ENCODE measurements at places on chromosomes 4 and X.
A peak's percentile ranks its signal among the peaks of the same experiment; 100 is the strongest.

GRCh38 chr4:72977936-72978485, 91.5 kb downstream of the COX18 start:
- no peak for DNase-seq

- DNase-seq, result no peak
Measured at GRCh38 chr4:185018834-185019455, 655 bp downstream of the HELT start.

DNA sequence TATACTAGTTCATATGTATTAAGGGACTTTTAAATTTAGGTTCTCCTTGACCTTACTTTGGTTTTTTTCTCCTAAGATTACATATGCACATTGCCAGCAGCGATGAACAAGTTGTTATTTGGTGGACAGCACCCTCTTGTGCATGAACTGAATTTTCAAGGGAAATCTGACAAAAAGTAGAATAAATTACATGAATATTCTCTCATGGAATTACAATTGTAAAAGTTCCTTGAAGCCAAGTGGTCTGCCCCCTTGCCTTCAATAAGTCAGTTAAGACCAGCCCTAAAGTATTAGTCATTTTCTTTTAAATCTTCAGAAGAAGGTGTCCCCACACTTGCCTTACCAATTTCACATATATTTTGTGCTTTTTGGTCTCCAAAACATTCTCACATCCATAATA, 30.7 kb upstream of the SMARCA5 start:
- DNase-seq, result peak; percentile 20

DNA sequence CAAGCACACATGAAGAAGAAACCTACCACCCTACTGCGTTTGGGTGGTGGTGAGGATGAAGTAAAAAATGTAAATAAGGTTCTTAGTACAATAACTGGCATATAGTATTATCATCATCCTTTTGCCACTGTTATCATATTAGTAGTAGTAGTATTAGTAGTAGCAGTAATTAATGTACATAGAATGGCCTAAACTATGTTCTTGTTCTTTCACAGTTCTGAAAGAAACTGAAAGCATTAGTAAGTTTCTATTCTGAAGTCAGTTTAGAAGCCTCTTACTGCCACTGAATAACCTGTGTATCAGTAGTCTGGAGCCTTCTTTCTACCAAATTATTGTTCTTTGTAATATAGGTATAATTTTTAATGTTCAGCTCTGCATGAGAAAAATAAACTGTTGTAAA, 21.0 kb downstream of the COL4A6 start:
- no peak for DNase-seq

GRCh38 chr4:119207051-119207450, 5.5 kb upstream of the USP53 start:
- DNase-seq, result no peak

- peak; percentile 35 for DNase-seq
Measured at GRCh38 chr4:153620352-153620751, 63.7 kb upstream of the TLR2 start.

- DNase-seq, result no peak
Measured at GRCh38 chr4:143287572-143287923, 49.1 kb upstream of the GAB1 start.

- DNase-seq, result no peak
Measured at GRCh38 chr4:38921151-38921550, 53.5 kb downstream of the FAM114A1 start.

GRCh38 chr4:145488310-145488709, 6.7 kb downstream of the SMAD1 start:
- DNase-seq, result no peak

DNA sequence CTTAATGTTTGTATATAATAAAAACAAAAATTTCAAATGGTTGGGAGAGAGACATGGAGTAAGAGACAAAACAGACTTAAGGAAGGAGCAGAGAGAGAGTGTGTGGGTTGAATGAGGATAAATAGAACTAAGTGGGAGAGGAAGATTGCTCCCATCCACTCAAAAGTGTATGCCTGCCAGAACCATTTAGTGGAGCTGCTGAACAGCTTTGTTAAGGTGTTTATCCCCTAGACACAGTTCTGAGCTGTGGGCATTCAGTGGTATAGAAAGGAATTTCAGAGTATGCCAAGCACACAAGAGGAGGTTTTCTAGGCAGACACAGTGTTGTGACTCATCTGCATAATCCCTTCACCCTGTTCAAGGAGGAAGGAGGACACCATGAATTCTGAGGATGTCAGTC, 508.6 kb upstream of the EPHA5 start:
- DNase-seq, result no peak

GRCh38 chrX:139844884-139845283, 88.0 kb downstream of the ATP11C start:
- DNase-seq, result no peak

GRCh38 chrX:33840176-33840575, 291.9 kb downstream of the FAM47A start:
- no peak for DNase-seq

- no peak for DNase-seq
Measured at GRCh38 chrX:24619647-24620046, 27.5 kb downstream of the PCYT1B start.

GRCh38 chr4:70133473-70133872, 20.6 kb upstream of the PRR27 start:
- no peak for DNase-seq

DNA sequence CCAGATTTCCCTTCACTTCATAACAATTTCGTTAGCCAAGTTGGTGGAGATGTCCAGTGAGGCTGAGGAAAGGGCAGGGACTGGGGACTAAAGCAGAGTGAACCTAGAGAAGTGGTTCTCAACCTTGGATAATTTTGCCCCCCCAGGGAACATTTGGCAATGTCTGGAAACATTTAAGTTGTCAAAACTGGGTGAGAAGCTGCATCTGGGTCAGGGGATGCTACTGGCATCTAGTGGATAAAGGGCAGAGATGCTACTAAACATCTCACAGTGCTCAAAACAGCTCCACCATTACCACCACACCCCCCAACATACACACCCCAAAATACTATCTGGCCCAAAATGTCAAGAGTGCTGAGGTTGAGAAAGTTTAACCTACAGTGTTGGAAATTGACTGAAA, 32.0 kb upstream of the FGF16 start:
- DNase-seq, result no peak

DNA sequence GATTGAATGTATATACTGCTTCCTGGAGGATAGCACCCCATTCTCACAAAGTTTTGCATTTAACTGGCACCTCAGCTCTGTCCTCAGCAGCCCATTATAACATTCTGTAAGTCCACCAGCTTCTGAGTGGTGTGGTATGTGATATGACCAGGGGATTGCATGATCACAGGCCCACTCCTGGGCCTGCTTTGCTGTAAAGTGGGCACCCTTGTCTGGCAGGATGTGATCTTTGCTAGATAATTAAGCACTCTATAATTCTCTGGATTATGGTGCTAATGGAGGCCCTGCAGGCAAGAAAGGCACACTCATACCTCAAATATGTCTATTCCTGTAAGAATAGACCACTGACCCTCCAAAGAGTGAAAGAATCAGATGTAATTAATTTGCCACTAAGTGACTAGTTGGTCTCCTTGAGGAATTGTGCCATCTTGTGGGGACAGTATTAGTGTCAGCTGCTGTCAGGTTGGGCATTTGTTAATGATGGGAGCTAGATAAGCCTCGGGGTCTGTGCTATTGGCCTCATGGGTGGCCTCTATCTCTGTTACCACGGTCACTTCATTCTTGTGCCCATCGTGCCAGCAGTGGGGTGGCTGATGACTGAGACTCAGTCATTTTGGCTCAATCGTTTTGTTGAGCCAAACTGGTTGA, 2.2 kb upstream of the CFI start:
- DNase-seq, result peak; percentile 20

DNA sequence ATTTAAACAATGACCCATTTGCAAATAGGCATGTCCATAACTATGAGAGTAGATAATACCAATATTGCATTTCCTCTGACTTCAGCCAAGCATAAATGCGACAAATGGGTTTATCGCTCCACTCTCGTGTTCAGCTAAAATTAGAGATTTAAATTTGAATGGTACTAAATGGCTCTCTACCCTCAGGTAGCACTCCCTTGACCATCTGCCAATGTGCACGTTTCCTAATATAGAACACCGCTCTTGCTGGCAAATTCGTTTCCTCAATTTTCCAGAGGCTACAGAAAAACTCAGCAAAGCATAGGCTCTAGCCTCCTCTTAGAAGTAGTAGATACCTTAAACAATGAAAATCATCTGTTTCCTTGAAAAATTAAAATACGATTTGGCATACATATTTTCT, 251.6 kb downstream of the ADGRA3 start:
- DNase-seq, result no peak

DNA sequence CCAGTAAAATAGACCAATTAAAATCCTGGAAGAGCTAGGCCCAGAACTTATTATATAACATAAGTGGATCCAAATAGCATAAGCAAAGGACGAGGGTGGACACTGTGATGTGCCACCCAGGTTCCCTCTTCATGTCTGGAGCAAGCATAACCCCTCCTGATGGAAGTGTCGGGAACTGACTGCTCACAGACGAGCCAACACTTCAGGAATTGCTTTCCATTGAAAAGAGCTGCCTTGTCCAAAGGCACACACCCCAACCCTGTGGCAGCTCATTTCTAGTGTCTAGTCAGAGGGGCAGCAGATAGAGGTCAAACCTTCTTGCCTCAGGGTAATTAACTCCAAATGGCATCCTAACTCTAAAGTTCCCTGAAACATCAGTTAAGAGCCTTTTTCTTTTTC, 15.3 kb downstream of the DDIT4L start:
- no peak for DNase-seq

DNA sequence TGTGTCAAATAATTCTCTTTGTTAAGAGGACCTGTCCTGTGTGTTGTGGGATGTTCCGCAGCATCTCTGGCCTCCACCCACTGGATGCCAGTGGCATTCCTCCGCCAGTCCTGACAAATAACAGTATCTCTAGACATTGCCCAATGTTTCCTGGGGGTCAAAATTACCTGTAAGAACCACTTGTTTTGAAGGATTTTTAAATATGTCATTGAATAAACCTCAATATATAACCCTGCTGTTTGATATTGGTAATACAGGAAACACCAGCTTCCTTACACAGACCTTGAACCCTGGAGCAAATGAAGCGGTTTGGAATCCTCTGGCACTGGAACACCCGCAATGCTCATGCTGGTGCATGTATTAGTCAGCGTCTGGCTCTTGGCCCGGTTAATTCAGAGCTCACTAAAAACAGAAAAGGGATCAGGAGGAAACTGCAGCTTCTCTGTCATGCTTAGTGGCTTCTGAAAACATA, 101.3 kb downstream of the TBL1X start:
- DNase-seq, result no peak

GRCh38 chr4:94356444-94356843, 13.8 kb upstream of the HPGDS start:
- no peak for DNase-seq

DNA sequence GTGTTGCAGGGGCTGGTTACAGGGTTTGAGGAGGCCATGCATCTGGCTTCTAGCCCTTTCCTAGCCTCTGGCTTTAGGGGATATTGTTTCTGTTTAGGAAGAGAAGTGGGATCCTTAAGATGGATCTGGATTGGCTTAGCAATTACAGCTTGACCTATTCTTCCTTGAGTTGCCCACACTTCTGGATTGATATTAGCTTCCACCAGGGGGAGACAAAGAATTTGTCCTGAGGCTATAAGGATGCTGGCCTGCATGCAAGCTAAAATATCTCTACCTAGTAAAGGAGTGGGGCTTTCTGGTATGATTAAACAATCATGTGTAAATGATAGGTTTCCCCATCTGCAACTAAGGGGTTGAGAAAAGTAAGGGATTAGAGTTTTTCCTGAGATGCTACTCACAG, 117.2 kb downstream of the TEX13C start:
- DNase-seq, result no peak

DNA sequence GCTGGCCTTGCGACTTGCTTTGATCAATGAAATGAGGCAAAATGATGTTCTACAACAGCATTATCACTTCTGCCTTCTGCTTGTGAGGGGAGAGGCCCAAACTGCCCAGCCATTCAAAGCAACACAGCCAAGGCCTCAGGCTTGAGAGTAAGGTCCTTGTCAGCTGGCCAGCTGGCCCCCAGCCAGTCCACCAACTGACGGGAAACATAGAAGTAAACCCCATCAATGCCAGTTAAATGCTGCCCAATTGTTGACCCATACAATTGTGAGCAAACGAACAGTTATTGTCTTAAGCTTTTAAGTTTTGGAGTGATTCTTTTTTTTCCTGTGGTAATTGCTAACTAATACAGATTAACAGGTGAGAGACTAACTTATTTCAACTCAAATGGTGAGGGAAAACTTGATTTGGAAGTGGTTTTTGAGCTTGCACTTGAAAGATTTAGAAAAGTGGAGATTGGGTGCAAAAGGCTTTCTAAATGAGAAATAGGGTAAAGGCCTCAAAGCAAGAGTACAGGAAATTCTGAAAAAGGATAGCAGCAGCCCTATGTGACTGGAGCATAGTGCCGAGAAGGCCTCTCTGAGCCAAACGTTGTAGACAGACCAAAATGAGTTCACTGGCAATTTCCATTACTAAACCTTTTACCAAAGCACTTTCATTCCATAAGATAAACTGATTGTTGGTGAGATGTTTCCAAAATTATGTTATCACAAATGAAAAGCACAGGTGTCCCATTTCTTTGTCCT, 66.9 kb downstream of the ARHGEF38 start:
- no peak for DNase-seq

GRCh38 chrX:71578253-71579135, at the start of gene GCNA:
GCNA (plus strand) TSS chrX:71578437; CDS start chrX:71580822, 2,385 bp downstream.
- DNase-seq, result no peak

GRCh38 chr4:6402566-6403399, 69.6 kb downstream of the PPP2R2C start:
- no peak for DNase-seq

DNA sequence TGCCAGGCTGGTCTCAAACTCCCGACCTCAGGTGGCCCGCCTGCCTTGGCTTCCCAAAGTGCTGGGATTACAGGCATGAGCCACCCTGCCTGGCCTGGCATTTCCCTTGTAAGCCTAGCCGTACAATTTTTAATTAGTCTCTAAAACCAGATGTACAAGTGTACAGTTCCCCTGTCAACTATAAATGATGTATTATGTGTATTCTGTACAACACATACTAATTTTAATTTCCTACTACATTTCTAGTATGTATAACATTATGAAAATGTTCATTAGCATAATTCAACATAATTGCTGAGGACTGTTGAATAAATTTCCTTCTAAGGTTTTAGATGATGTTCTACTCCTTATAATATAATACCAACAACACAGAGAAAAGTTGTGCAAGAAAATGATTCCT, 27.8 kb downstream of the TBC1D1 start:
- DNase-seq, result no peak

DNA sequence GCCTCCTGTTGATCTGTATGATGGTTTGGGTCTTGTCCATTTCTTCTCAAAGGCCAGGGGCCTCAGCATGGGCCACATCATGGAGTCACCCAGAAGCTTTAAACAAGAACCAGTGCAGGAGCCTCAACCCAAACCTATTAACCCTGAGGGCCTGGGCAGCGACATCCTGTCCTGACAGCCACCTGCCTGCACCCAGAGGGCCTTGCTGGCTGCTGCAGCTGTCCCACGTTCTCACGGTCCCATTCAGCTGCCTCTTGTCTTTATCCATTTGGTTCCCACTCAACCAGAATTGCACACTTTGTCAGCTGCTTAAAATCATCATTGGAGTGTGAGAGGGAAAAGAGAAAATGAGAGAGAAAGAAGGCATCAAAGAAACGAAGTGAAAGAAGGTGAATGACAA, 21.6 kb downstream of the C4orf50 start:
- no peak for DNase-seq

- DNase-seq, result peak; percentile 45
Measured at GRCh38 chrX:69285881-69286564, 120.8 kb upstream of the PJA1 start.

Measured in inflammatory macrophage treated with lipopolysaccharide for 1 hour (primary cell).